ENCODE measurements at places on chromosomes 7 and 10.

DNA sequence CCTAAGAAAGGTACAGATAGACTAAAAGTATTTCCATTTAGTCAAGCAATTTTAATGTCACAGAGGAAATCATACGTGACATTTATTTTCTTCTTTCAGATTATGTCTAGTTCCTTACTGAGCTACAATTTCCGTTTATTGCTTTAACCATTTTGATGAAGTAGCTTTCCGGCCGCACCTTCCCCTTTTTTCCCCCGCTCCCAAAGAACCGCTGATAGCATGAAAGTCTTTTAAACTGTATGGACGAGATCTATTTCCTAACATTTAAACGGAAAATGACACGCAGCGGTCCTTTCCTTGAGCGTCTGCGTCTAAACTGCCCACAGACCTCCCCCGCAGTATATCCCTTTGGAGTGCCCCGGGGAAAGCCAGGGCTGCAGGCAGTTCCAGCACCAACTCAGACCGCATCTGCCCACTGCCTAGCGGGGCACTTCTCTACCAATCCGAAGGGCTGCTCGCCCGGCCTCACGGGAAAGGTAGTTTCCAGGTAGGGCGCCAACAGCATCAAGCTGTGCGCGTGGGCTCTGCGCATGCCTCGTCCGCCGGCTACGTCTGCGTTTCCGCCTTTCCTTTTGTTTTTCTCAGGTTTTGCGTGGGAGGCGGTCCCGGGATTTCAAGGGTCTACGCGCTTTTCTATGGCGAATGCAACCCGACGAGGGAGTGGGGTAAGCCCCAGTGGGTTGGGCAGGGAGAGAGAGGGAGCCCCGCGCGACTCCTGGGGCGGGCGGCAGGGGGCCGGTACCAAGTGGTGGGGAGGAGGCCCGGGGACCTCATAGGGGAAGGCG is at the start of gene ZNF33A:
Gene ZNF33A (plus strand): TSS at position 557 of the 785 bp plus-strand sequence. CDS start 1,667 bp downstream, outside the sequence.
- peak; percentile 75 for DNase-seq
- H3K27ac ChIP-seq: no peak within 1 kb of the TSS
- peak within 1 kb of the TSS; percentile 62 for H3K4me3 ChIP-seq
- 0 out of 2 replicates have a peak, but pooled peaks cover 1% of the 10 kb centered on the region for H3K27me3 ChIP-seq

GRCh38 chr10:2641028-2641427 is 426.3 kb upstream of the PFKP start:
- no peak overlapping the region for H3K27ac ChIP-seq
- no peak for DNase-seq
- H3K27me3 ChIP-seq: no peaks in the 10 kb centered on the region

DNA sequence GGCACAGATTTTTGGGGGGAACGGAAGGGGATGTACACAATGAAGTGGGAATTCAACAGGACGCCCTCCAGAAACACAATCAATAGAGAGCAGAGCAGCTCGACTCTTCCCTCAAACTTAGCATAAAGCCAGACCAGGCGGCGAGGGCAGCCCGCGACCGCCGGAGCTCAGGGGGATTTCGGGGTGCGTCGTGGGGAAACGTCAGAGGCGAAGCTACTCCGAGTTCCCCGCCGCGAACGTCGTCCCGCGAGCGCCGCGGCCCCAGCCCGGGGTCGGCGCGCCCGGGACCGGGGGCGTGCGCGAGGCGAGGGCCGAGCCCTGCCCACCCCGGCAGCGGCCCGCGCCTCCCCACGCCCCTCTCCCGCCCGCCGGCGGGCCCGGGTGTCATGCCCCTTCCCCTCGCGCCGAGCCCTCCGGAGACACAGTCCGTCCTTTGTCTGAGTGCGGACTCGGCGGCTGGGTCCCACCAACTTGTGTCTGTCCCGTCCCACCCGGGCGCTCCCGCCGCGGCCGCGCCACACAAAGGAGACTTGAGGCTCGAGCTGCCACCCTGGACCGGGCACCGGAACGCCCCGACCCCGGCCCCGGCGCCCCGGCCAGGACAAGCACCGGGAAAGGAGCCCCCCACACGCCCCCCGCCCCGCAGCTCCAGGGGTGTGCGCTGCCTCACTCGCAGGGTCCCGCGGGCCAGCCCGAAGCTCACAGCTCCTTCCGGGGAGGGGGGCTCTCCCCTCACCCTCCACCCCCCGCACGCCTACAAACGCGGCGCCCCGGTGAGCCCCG is 634 bp downstream of the EZH2 start:
- H3K4me1 ChIP-seq: no peaks in the 10 kb centered on the region
- H3K4me3 ChIP-seq: peak overlapping the region; percentile 89
- no peaks in the 10 kb centered on the region for H3K36me3 ChIP-seq
- H3K27ac ChIP-seq: no peak overlapping the region
- no peaks in the 10 kb centered on the region for H3K27me3 ChIP-seq

DNA sequence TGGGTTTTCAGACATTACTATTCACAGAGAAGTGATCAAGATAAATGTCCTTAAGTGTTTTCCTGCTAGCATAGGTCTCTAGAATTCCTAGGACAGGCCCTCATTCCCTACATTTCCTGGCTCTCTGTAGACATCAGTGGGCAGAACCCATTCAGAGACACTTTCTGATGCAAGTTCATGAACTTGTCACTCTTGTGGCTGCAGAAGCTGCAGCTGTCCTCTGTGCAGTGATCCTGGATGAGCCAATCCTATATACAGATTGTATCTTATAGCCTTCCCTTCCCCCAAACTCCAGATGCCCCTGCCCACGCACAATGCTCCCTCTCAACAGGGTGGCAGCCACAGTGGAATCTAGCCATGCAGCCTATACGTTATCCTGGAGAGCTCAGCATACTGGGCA is 12.6 kb upstream of the GRB10 start:
- peaks cover 11% of the 10 kb centered on the region for H3K27me3 ChIP-seq
- no peak overlapping the region for H3K4me3 ChIP-seq
- DNase-seq: no peak
- no peaks in the 10 kb centered on the region for H3K36me3 ChIP-seq

GRCh38 chr10:66931340-66931948 is 5.6 kb downstream of the LRRTM3 start:
- peak; percentile 60 for DNase-seq
- no peak overlapping the region for H3K4me3 ChIP-seq
- no peaks in the 10 kb centered on the region for H3K4me1 ChIP-seq
- H3K27me3 ChIP-seq: peaks cover 5% of the 10 kb centered on the region

GRCh38 chr10:113712755-113713639 is 33.3 kb downstream of the CASP7 start:
- H3K27ac ChIP-seq: no peak overlapping the region
- no peaks in the 10 kb centered on the region for H3K27me3 ChIP-seq
- DNase-seq: peak; percentile 31
- H3K36me3 ChIP-seq: no peaks in the 10 kb centered on the region
- H3K4me3 ChIP-seq: no peak overlapping the region
- H3K4me1 ChIP-seq: peaks cover 1% of the 10 kb centered on the region

DNA sequence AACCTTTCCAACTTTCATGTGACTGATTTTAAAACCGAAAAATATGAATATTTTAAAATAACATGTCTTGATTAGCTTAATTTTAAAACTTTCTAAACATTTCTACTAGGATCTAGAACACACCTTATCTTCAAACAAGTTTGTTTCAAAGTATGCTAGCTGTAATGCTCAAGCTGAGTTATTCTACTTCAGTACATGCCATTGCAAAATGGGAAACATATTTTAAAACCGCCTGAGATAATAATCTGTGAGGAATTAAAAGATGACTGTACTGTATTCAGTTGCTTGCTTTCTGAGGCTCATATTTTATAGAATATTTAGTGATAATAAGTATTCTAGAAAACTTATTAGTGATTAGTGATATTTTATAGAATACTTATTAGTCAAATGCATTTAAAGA is 99.6 kb downstream of the LMBR1 start:
- no peak overlapping the region for H3K27ac ChIP-seq

DNA sequence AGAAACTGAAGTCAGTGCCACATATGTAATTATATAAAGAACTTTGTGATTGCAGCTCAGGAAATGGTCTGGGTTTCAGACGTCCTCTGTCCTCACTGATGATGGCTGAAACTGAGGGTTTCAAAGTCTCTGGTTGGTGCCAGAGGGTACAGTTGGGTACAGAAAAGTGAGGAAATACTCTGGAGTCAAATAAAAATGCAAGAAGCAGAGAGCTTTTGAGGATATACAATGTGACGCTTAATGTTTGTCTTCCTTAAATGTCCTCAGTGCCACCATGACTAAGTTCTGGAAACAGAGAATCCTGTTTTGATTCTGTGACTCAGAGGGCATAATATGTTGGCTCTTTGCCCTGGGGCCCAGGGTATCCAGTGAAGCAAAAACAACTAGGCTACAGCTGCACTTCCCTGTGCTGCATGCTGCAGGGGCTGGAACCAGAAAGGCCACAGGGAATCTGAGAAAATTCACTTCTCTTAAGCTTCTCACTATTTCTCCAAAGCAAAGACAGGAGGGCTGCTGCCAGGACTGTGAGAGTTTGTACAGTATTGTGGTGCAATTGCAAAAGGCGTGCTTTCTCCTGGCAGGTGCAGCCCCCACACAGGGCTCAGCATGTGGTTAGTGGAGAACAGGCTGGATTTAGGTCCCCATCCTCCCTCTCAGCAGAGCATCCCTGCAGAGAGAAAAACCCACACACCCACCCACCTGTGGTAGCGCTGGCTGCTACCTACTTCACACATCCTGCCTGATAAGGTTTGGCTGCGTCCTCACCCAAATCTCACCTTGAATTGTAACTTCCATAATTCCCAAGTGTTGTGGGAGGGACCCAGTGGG is 169.5 kb upstream of the SVIL start:
- H3K4me1 ChIP-seq: no peaks in the 10 kb centered on the region
- no peak overlapping the region for H3K4me3 ChIP-seq
- no peaks in the 10 kb centered on the region for H3K27me3 ChIP-seq
- no peaks in the 10 kb centered on the region for H3K36me3 ChIP-seq

GRCh38 chr7:102030696-102031095 is 213.3 kb downstream of the CUX1 start:
- DNase-seq: no peak
- no peak overlapping the region for H3K27ac ChIP-seq
- no peaks in the 10 kb centered on the region for H3K36me3 ChIP-seq

DNA sequence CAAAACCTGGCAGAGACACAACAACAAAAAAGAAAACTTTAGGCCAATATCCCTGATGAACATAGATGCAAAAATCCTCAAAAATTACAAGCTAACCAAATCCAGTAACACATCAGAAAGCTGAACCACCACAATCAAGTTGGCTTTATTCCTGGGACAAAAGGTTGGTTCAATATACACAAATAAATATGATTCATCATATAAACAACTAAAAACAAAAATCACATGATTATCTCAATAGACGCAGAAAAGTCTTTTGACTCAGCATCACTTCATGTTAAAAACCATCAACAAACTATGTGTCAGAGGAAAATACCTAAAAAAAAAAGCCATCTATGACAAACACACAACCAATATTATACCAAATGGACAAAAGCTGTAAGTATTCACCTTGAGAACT is 283.5 kb downstream of the THSD7A start:
- no peaks in the 10 kb centered on the region for H3K27me3 ChIP-seq
- H3K4me1 ChIP-seq: no peaks in the 10 kb centered on the region
- H3K4me3 ChIP-seq: no peak overlapping the region
- H3K36me3 ChIP-seq: no peaks in the 10 kb centered on the region

DNA sequence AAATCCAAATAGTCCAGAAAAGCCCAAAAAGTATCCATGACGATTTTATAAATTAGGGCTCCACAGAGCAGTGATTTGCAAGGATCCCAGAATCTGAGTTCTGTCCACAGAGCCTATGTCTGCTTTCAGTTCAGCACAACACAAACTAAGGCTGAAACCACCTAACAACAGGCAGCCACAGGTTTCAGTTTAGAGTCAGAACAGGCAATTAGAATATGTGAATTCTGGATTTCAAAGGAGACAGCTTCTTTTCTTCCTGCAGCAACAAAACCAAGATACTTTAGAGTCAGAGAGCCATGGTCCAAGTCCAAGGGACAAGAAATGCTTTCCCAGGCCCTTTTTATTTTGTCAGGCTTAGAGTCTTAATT is 23.6 kb downstream of the IFIT3 start:
- DNase-seq: no peak
- peaks cover 5% of the 10 kb centered on the region for H3K4me1 ChIP-seq
- no peaks in the 10 kb centered on the region for H3K36me3 ChIP-seq
- H3K4me3 ChIP-seq: no peak overlapping the region
- no peak overlapping the region for H3K27ac ChIP-seq

GRCh38 chr10:17617031-17617911 is at the start of gene HACD1:
HACD1 (minus strand) TSS chr10:17617374; CDS start chr10:17617339, 35 bp downstream.
- H3K4me1 ChIP-seq: no peaks in the 10 kb centered on the region
- no peaks in the 10 kb centered on the region for H3K27me3 ChIP-seq
- H3K4me3 ChIP-seq: peak within 1 kb of the TSS; percentile 75
- DNase-seq: peak; percentile 31

GRCh38 chr10:76643511-76643911 is 994.1 kb downstream of the KCNMA1 start:
- no peaks in the 10 kb centered on the region for H3K4me1 ChIP-seq
- H3K4me3 ChIP-seq: no peak overlapping the region
- no peaks in the 10 kb centered on the region for H3K36me3 ChIP-seq
- no peak for DNase-seq
- H3K27me3 ChIP-seq: no peaks in the 10 kb centered on the region

- H3K27ac ChIP-seq: no peak overlapping the region
- H3K4me3 ChIP-seq: no peak overlapping the region
Observed at GRCh38 chr7:1681581-1681980, 11.5 kb downstream of the ELFN1 start.

DNA sequence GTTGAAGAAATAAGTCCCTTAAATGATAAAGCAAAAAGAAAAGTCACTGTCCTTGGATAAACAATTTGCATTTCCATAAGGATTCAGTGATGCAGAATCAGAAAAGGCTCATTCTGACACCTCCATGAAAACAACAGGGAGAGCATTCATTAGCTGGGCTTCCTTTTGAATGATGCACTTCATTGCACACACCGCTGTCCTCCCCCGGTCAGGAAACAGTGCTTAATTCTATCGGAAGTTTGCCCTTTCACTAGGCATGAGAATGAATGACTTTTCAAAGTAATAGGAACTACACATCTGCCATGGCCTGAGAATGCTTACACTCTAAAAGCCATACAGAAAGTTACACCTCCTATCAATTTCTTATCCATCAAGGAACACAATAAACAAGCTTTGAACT is 4.2 kb downstream of the PCDH15 start:
- H3K4me1 ChIP-seq: no peaks in the 10 kb centered on the region
- no peaks in the 10 kb centered on the region for H3K36me3 ChIP-seq
- no peak overlapping the region for H3K4me3 ChIP-seq
- no peak for DNase-seq
- no peaks in the 10 kb centered on the region for H3K27me3 ChIP-seq

Data from iPS DF 6.9 (cell line).